ENCODE measurements at places on chromosomes 11 and 22.

DNA sequence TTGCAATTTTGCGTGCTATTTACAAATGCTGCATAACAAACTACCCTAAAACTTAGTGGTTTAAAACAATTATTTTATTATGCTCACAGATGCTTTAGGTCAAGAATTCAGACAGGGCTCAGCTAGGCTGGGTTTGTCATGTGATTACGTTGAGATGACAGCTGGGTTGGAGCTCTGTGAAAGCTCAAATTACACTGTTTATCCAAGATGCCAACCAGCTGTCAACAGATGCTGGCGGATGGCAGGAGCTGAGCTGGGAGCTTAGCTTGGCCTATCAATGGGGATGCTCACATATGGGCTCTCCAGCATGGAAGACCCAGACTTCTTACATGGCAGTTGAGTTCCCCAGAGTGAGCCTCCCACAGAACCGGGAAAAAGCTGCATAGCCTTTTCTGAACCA is 62.7 kb downstream of the STK33 start:
- DNase-seq, result peak; percentile 41

DNA sequence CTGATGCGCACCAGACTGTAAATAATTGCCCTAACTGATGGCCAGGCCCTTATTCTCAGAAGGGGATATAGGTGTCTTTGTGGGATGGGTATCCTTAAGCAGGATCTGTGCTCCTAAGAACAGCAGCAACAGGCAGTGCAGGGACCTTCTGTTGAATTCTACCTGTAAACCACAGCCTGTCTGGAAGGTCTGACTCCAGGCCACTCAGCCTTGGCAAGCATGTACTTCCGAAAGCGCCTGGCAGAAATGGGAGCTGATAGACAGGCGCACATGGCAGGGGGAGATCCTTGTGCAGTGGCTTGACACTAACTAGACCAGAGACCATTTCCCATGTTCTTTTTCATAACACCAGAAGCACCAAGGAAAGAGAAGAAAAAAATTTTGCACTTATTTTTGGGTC is 59.0 kb downstream of the C22orf31 start:
- no peak for DNase-seq

- DNase-seq, result no peak
Observed at GRCh38 chr11:120666121-120666639, 154.6 kb downstream of the GRIK4 start.

GRCh38 chr11:62418136-62418535 is 697 bp upstream of the SCGB1A1 start:
- no peak for DNase-seq

DNA sequence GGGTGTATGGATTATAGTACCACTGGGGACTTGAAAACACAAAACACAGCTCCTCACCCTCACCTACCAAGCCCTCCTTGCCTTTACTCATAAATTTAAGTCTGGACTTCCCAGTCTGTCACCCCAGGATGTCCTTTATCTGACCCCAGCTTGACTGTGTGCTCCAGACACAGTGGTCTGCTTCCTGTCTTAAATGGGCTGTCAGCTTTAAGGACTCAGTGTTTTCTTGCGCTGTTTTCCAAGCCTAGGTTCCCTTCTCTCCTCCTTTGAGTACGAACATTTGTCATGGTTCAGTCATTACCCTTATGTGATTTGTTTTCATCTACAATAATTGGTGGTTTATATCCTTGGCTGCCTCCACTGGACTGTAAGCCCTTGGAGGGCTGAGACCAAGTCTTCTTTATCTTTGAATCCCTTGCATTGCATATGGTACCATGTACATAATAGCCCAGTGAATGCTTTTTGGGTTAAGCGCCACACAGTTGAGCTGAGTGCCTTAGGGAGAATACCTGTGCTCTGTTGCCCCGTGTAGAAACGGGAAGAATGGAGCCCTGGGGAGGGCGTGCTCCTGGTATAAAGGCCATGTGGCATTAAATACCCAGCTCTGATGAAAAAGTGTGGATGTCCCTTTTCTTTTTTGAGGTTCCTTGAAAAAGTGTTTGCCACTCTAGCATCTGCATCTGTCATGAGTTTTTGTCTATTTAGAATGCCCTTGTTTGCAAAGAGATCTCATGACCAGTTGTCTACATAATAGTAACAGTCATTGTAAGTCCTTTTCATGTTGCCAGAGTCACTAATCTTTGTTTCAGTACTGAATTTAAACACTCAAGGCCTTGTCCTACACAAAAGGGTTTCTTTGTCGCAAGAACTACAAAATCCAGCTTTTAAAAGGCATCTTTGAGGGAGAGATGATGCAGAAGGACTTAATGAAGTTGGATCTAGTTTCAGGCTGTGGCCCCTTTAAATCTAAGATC is 14.0 kb downstream of the PANX1 start:
- DNase-seq, result no peak

DNA sequence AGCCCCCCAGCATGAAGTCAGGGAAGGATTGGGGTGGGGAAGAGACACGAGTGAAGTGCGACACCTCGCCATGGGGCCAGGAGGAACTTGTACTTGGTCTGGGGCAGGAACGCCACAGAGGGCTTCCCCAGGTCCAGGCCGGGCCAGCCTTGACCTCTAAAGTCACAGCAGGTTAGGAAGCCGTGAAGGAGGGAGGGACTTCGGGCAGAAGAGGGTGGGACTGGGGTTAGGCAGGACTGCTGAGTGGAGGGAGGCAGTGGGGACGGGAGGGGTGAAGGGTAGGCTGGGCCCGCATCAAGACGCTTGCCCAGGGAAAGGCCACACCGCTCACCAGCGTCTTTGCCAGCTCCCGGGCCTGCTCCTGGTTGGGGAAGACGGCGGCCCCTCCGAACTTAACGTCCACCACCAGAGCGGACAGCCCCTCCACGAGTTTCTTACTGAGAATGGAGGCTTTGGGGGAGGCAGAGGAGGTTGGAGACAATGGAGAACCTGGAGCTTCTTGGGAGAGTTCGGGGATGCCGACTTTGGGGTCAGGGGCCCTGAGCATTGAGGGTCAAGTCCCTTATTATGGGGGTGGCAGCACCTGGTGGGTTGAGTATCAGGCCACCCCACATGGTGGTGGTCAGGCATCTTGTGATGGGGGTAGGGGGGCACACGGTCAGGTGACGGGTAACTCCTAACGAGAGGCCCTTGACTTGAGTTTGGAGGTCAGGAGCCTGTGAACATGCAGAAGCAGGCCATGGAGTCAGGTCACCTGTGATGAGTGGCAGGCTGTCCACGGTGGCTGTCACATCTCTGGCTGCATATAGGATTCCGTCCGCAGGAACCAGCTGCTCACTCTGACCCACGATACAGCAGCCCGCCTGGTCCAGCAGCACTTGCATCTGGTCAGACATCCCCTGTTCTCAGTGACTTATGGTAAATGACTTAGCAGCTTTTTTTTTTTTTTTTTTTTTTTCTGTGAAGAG is 1.7 kb upstream of the SCO2 start:
- DNase-seq, result no peak

DNA sequence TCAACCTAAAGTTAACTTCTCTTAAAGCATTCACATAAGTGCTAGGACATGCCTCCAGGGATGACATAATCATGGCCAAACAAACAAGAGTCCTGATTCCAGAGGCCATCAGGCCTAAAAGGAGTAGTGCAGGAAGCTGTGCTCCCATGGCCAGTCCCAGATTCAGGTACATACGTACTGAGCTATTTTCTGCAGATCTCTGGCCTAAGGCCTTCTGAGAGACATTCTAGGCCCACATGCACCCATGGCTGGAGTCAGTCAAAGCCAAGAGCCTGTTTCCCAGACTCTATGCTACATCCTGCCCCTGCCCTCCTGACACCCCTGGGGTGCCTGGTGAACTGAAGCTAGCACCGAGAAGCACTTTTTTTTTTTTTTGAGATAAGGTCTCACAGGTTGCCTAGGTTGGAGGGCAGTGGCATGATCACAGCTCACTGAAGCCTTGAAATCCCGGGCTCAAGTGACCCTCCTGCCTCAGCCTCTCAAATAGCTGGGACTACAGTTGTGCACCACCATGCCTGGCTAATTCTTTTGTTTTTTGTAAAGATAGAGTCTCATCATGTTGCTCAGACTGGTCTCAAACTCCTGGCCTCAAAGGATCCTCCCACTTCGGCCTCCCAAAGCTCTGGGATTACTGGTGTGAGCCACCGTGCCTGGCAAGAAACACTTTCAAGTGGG is 553 bp downstream of the CD3D start:
- DNase-seq, result no peak

DNA sequence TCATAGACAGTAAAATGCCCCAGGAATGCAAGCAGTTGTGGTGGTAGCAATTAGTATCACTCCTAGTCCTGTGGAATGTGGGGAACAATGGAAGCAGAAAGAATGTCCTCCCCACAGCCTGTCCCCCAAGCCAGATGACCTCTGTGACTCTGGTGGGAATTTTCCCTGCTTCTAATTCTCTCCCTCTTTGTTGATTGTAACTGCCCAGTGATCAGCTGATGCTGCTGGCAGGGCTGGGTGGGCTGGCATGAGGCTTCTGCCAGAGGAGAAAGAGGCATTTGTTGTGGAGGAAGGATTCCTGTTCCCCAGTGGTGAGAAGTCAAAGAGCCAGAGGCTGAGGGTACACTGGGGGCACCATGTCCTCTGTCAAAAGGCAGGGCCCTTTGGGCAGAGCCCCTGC is 116.7 kb upstream of the NCAM1 start:
- no peak for DNase-seq

GRCh38 chr11:56886455-56886854 is 102.3 kb upstream of the OR5AK2 start:
- DNase-seq, result no peak

GRCh38 chr11:68200639-68201038 is 12.5 kb downstream of the KMT5B start:
- no peak for DNase-seq

DNA sequence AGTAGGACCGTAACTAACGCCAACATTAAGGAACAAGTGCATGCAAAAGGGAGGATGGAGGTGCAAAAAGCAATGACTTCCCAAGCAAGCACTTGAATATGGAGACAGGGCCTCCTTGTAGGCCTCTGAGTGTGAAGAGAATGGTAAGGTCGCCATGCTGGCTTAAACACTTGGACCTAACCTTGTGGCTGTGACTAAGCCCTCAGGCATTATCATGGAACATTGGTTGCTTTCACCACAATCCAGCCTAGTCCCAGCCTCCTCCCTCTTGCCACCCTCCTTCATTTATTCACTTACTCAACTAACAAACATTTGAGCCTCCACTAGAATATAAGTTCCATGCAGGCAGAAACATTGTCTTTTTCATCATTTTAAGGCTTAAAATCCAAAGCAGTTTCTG is 11.9 kb upstream of the SYTL2 start:
- DNase-seq, result no peak

- no peak for DNase-seq
Observed at GRCh38 chr11:70323806-70324205, 53.3 kb downstream of the PPFIA1 start.

- DNase-seq, result no peak
Observed at GRCh38 chr11:369336-370018, at the start of gene B4GALNT4. B4GALNT4 (plus strand) TSS chr11:369499; CDS start chr11:369804, 305 bp downstream.

GRCh38 chr11:1484695-1485503 is 1.7 kb downstream of the MOB2 start:
- no peak for DNase-seq

DNA sequence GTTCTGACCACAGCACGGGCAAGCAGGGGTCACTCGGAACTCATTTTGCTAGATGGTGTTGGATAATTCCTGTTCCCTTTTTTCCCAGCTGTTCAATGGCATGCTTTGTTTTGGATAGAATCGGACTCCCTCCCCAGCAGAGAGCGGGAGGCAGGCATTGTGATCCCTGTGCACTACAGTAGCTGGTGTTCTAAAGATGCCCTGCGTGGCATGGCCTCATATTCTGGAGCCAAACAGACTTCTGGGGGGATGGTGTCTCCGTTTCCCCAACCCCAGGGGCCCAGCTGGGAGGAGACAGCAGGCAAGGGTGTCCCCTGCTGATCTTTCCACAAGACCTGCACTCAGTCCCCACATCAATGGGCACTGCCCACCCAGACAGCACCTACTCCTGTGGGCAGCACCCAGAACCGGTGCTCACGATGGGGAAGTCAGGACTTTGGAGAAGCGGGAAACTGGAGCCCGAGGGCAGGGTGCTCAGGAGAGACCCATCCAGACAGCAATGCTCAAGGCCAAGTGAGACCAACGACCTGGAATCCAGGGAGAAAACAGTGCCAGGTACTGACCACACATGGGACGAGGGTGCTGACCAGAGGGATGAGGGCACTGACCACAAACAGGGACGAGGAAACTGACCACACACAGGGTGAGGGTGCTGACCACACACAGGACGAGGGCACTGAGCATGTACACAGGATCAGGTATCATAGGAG is 934.9 kb downstream of the BRD1 start:
- no peak for DNase-seq

- DNase-seq, result no peak
Observed at GRCh38 chr11:3189886-3190583, 24.9 kb upstream of the OSBPL5 start.

DNA sequence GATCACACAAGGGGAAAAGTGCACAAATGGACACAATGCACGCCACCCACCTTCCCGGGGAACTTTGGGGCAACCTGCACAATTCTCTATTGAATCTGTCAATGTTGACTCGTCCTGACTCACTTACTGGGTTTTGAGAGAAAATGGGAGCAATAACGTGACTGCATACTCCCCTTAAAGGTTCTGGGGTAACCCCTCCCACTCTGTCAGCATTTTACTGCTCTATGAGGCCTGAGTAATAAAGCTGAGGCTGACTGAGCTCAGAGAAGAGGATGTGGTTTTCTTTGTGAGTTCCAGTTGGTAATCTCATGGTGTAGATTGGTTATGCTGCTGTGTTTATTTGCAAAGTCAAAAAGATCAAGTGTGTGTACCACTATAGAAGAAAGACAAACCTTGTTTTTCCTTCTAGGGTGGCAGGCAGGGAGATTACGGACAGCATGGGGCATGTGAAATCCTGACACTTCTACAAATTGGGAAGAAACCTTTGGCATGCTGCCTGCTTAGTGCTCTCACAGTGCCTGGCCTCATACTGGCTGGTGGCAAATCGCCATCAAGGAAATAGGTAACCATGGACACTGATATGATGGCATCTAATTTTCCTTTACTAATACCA is 16.1 kb upstream of the APOA1 start:
- no peak for DNase-seq

DNA sequence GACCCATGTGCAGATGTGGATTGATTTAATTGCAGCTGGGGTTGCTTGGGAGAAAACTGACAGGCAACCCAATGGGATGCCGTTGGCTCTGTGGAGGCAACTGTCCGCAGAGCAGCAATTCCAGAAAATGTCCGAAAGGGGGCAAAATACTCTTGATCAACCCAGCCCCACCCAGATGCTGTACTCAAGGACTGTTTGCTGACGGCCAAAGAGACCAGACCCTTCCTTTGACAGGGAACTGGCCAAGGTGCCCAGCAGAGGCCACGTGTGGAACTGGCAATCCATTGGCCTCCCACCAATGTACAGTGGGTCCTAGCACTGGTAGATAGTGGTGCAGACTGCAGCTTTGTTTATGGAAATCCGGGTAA is 29.7 kb upstream of the KCNA4 start:
- DNase-seq, result no peak

- no peak for DNase-seq
Observed at GRCh38 chr11:133928628-133929059, 28.1 kb downstream of the IGSF9B start.

GRCh38 chr22:19103880-19104821 is 18.1 kb downstream of the DGCR2 start:
- DNase-seq, result no peak
